ENCODE measurements at places on chromosomes 6 and 20.

DNA sequence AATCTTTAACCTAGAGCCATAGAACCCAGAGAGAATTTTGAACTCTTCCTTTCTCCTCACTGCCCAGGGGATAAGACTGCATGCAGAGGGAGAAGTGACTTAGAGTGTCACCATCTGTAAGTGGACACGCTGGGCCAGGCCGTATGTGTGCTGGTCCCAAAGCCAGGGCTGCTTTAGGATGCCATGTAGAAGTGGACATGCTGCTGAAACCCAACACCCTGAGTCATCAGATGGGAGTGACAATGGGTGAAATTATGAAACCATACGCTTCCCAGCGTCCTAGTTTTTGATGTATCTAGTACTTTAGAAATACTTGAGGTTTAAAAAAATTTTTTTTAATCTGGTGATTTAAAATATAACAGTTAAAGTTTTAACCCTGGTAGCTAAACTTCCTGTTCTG is 191.1 kb downstream of the FNDC1 start:
- no peak for DNase-seq

- no peak for DNase-seq
Observed at GRCh38 chr20:38353316-38353715, 7.0 kb downstream of the LBP start.

GRCh38 chr20:36145877-36146707 is 8.4 kb upstream of the EPB41L1 start:
- DNase-seq = no peak

- no peak for DNase-seq
Observed at GRCh38 chr6:127878115-127878514, 22.7 kb downstream of the THEMIS start.

- DNase-seq = no peak
Observed at GRCh38 chr20:60690771-60691170, 561.3 kb upstream of the CDH4 start.

- DNase-seq = no peak
Observed at GRCh38 chr6:111256646-111257045, 169.3 kb downstream of the SLC16A10 start.

DNA sequence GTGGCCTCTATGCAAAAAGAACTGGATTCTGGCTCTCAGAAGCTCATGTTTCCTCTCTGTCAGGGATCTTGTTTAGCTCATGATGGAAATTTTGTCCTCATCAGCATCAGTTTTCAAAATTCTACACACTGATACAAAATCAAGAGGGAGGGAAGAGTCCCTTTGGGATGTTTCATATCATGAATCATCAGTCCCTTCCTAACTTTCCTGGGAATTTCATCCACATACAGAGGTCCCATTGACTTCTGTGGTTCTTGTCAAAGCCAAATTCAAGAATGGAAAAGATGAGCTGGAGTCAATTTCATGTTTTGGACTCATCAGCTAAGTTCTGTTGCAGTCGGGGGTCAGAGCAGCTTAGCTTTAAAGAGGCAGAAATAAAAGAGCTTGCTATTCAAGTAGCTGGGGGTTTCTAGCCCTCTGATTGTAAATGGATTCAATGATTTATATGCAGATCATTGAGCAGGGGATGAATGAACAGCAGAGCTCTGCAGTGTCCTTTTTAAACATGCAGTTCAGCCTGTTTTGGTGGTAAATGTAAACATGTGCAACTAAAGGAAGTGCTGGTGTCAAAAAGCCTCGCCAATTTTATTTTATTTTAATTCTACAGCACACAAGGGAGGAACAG is 21.3 kb upstream of the TMEM14A start:
- DNase-seq = no peak

GRCh38 chr6:134537146-134537555 is 219.2 kb upstream of the SGK1 start:
- DNase-seq = peak; percentile 93

Data from Panc1 (cell line).